Spinal cord (tissue), 10 donors: ENCODE measurements at places on chromosomes 4 and X.

DNA sequence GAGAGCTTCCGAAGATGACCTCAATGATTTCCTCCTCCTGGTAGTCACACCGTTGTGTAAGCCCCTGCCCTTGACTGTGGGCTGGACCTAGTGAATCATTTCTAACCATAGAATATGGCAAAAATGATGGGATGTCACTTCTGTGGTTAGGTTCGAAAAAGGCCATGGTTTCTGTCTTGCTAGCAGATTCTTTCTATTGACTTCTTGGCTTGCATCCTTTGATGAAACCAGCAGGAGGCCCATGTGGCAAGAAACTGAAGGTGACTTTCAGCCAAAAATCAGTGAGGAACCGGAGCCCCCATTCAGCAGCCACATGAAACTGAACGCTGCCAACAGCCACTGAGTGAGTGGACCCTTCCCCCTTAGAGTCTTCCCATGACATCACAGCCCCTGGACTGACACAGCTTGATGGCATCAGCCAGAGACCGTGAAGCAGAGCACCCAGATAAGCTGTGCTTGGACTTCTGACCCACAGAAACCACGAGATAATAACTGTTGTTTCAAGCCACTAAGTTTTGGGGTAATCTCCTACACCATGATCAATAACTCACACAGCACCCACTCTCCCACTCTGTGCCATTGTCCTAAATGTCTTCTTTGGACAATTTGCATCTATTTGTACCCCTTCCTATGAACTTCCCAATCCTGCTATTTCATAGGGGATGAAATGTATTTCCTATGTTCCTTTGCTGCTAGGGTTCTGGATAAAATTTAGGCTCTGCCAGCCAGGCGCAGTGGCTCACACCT, 148.0 kb upstream of the STX18 start:
- no peak for DNase-seq

DNA sequence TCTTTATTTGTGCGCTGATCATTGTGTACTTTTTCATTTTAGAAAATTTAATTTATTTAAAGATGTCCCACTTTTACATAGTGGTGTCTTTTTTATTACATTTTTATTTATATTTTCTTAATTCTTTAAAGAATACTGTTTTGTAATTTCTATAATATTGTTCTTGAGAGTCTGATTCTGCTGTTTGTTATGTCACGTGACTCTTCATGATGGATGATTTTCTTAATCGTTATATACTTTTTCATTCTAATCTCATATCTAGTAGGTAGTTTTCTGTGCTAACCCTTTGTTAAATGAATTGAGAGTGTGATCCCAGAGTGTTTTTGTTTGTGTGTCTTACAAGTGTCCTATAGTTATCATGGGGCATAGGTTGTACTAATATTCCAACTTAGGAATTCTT, 568.2 kb upstream of the AMOT start:
- no peak for DNase-seq

DNA sequence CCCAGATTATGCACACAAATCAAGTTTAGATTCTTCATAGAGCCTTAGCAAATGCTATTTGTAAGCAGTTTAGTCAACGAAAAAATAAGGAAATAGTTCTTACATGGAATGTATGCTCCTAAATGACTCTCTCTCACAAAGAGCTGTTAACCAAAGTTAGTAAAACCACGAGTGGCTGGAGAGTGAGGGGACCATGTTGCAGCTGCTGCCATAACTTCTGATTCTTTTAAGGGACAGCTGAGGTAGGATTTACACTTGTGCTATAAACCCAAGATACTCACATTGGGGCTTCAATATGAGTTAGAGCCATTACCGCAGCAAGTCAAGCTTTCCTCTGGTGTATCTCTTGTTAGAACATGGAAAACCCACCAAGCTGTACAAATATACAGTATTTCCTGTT, 2.7 kb downstream of the DOCK11 start:
- DNase-seq, result no peak

DNA sequence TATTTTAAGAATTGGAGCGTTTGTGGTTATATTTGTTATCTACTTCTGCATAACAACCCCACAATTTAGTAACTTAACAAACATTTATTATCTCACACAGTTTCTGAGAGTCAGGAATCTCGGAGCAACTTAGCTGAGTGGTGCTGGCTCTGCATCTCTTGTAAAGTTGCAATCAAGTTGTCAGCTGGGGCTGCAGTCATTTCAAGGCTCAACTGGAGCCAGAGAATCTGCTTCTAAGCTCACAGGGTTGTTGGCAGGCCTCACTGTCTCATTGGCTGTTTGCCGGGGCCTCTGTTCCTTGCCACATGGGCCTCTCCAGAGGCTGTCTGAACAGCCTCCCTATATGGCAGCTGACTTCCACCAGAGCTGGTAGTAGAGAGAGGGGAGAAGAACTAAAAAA, 281.2 kb upstream of the GNPDA2 start:
- DNase-seq, result no peak

DNA sequence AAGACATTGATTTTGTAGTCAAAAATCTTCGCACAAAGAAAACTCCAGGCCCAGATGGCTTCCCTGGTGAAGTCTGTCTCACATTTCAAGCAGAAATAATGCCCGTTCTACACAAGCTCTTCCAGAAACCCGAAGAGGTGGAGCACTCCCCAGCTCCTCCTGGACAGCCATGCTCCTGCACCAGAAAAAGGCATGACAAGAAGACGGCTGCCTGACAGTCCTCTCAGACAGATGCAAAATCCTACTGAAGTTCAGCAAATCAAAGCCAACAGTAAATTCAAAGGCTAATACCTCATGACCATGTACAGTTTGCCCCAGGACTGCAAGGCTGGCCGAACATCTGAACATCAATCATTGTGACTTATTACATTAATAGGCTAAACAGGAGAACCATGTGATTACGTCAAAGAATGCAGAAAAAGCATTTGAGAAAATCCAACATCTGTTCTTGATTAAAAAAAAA, 30.8 kb upstream of the MXD4 start:
- DNase-seq, result no peak

GRCh38 chr4:6410664-6411063, 61.8 kb downstream of the PPP2R2C start:
- DNase-seq, result no peak

- peak; percentile 34 for DNase-seq
Observed at GRCh38 chr4:97953171-97953941, 189.9 kb downstream of the STPG2 start.

- no peak for DNase-seq
Observed at GRCh38 chr4:21571100-21571499, 377.5 kb downstream of the KCNIP4 start.

DNA sequence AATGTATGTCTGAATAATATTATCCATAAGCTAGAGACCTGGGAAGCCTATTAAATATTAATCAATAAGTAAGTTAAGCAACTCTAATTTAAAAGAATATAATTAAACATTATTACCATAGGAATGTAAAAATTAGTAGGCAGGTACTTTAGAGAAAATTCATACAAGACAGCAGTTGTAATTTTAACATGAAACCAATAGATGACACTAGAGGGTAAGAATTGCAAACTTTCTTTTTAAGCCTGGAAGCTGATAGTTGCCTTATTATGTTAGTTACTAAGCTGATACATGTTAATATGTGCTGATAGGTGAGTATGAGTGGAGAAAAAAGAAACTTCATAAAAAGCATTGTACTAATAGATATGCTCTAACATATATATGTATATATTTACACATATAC, 1157.4 kb downstream of the FAM133A start:
- peak; percentile 74 for DNase-seq

- DNase-seq, result no peak
Observed at GRCh38 chr4:176654565-176655216, 138.0 kb downstream of the VEGFC start.

DNA sequence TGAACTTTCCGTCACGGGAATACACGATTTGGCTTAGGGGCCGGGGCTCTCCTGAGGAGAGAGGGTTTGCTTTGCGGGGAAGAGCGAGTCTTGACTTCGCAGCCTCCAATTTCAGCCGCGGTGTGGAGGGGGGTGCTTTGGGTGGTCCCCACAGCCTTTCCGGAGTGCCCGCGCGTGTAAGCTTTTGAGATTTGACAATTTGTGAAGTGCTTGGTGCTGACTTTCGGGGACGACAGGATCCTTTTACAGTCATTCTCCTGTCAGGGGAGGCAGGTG, 355 bp downstream of the SCML1 start:
- no peak for DNase-seq

DNA sequence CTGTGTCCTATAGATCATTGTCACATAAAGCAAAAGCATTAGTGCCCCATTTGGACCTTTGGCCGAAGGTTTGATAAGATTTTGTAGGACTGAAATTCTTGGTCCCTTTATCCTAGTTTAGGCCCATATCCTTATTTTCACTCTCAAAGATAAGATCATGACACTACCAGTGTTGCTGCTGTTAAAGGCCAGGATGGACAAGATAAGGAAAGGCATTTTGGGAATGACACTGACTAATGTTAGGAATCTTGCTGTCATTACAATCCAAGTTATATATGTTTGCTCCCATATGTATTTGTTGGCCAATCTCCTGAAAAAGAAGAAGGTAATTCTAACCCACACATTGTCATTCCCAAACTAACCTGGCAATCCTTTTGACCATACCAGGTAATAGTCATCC, 101.3 kb upstream of the VAMP7 start:
- no peak for DNase-seq

DNA sequence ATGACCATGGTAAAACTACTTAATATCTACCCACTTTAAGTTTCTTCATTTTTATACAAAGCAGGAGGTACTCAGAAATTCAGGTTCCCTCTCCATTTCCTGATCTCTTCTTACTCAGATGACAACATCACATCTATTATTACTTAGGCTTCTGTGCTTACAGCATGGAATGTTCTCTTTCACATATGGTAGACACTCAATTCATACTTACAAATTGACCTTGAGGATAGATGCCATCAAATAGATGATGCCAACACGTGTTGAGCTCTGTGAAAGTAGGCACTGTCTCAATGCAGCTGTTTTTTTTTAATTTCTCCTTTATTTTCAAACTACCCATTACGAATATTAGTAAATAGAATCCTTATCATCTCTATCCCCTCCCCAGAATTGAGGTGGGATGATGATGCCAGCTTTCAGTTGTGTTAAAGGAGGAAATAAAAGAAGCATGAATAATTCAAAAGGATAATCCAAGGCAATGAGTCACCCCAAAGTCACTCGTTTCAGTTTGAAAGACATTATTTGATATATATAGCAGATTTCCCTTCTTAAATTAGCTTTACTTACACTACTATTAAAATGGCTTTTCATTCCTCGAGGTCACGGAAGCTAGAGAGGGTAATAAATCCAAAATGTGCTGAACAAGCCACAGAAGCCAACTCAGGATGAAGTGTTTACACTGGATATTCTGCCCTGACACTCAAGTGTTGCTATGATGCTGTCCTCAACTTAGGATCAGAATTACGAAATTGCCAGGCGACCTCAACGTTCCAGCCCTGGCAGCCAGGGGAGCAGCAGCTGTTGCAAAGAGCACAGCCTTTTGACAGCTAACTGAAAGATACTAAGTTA, 124.2 kb upstream of the EOLA2 start:
- no peak for DNase-seq

GRCh38 chr4:156101571-156101970, 147.9 kb upstream of the CTSO start:
- no peak for DNase-seq

- peak; percentile 95 for DNase-seq
Observed at GRCh38 chrX:47619486-47620302, at the start of gene SYN1. SYN1 (minus strand) TSS chrX:47619857; CDS start chrX:47619728, 129 bp downstream.

- DNase-seq, result no peak
Observed at GRCh38 chr4:120658772-120659171, 263.8 kb downstream of the PRDM5 start.

DNA sequence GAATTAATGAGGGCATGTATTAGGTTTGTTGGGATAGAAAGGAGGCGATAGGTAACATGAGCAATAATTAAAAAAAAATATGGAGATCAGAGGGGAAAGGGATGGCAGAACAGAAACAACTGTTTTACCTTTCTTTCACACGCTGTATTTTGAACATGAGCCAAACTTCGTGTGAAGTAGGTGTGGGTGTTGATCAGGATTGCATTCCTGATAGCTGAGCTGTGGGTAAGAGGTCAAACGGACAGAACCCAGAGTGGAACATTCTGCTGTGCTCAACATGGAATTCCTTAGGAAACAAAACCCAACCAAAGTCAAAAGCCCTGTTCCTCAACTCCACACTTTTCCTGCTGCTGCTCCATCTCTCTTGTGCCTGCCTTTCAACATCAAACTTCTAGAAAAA, 162.5 kb upstream of the CASK start:
- DNase-seq, result no peak
